SHP77 treated with DMSO at 0.1 percent for 48 hours (cell line): ENCODE measurements at places on chromosomes 4 and X.

DNA sequence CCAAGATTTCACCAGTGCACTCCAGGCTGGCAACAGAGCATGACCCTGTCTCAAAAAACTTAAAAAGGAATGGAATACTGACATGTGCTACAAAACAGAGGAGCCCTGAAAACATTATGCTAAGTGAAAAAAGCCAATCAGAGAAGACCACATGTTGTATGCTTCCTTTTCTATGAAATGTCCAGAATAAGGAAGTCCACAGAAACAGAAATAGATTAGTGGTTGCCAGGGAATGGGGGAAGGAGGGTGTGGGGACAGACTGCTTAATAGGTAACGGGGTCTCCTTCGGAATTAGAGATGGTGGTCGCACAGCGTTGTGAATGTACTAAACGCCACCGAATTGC is 30.1 kb upstream of the KIAA0232 start:
- no peak for DNase-seq

DNA sequence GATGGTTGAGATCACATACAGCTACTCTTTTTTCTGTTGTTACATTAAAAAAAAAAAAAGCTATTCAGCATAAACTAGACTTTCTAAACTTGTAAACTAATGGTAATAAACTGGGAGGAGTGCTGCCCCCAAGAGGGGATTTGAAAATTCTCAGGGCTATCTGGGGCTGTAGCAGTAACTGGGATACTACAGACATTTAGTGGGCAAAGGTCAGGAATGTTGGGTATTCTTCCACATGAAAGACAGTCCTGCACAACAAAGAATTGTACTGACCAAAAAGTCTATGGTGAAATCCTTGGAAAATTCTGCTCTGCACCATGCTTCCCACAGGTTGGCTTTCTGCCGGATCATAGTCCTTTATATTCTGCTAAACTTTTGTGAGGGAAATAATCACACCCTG is 232.6 kb upstream of the BOD1L1 start:
- DNase-seq, result no peak

- DNase-seq, result no peak
Observed at GRCh38 chr4:183356931-183357675, 34.9 kb upstream of the CLDN24 start.

DNA sequence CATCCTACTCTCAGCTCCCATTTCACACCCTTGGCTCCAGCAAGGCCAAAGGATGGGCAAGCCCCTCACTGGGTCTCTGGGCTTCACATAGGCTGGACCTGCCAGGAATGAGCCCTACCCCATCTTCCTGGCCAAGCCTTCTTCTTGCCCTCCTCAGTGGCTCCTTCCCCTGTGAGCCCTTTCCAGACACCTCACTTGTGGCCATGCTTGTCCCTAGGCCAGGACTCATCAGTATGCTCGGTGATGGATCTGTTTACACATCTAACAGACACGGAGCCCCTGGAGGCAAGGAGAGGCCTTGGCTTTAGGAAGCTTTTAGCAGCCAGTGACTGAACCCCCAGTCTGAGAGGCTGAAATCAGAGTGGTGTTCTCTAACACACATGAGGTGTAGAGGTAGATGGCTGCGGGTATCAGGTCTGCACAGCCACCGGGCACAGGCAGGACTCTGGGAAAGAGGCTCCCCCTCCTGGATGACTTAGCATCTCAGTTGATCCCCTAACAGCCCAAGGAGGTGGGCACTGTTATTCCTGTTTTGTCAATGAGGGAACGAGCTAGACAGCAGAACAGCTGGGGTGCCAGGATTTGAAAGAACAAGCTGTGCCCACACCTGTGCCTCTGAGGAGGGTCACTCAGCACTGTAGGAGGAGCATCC is 44.8 kb downstream of the PPP2R2C start:
- no peak for DNase-seq

DNA sequence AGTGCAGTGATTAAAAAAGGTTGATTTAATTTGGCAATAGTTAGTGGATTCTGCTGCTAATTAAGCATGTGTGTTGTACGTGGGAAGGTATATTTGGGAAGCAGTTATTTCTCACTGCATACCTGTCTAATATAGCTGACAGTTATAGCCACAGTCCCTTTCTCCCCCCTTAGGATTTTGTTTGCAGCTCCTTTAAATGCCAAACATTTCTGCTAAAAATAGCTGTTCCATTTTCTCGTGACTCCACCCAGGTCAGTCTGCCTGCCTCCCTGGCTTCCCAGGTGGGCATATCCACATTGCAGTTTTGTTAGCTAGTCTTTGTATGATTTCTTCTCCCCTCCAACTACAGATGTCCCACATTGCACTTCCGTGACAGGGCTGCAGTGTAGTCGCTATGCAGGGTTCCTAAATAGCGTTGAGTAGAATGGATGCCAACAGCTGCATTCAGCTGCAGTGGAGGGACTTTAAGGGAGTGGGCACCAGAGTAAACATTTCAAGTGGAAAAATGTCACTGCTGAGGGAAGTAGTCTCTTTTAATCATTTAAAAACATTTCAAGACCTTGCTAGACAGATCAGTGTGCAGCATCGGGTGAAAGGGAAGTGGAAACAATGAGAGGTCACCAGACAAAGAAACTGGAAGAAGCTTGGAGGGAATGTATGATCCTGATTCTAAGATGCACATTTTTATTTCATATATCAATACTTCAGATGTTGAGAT is 326.3 kb downstream of the RAPGEF2 start:
- no peak for DNase-seq

- no peak for DNase-seq
Observed at GRCh38 chrX:150893936-150894335, 4.5 kb downstream of the CD99L2 start.

DNA sequence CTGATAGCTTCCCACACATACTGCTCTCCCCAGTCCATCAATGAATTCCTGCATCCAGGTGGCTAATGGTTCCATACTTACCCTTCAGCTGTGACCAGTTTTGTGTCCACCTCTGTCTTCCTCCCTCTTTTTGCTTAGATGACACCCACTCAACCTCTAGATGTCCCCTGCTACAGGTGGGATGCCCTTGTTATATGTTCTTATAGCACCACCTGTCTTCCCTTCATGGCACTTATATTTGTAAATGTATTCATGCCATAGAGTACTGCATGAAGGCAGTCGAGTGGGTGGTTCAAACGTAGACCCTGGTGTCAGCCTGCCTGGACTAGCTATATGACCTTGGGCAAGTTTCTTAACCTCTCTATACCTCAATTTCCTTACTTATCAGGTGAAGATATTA is 6.5 kb upstream of the USP46 start:
- no peak for DNase-seq

- no peak for DNase-seq
Observed at GRCh38 chrX:18578546-18578945, 93.4 kb downstream of the RS1 start.

GRCh38 chr4:24858550-24858949 is 54.3 kb downstream of the CCDC149 start:
- no peak for DNase-seq

GRCh38 chrX:55731826-55732225 is 14.3 kb downstream of the RRAGB start:
- DNase-seq, result no peak

DNA sequence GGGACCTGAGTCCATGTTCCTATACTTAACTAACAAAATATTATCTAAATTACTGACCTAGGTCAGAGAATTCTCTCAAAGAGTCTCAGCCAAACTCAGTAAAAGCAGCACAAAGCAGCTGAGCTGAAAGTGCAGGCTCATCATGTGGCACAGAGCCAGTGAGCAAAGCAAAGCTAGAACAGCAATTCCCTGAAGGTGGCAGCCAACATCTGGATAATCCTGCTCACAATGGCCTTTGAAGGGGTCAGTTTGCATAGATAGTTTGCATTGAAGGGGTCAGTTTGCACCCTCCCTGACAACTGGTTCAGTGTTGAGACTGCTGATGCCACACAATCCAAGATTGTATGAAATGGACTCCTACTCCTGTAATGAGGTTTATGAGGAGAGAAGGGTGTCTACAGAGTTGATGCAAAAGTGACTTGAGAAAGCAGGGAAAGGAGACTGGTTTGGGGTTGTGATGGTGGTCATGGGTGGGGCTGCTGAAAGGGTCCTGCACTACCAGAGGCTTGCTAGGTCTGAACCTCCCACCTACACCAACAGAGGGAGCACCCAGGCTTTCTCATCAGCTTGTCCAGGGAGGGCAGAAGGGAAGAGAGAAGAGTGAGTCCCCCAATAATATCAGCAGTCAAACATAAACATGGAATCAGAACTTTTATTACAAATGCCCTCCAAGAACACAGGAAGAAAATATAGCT is 39.7 kb downstream of the TRIM61 start:
- no peak for DNase-seq

DNA sequence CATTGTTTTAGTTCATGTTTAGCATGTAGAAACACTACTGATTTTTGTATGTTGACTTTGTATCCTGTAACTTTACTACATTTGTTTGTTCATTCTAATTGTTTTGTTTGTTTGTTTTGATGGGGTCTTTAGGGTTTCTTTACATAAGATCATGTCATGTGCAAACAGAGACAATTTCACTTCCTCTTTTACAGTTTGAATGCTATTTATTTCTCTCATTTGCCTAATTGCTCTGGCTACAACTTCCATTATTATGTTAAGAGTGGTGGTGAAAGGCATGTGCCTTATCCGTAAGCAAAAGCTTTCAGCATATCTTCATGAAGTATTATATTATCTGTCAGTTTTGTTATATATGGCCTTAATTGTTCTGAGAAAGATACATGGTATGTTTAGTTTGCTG is 571.1 kb downstream of the PCDH7 start:
- DNase-seq, result no peak

GRCh38 chrX:12329476-12329875 is 191.2 kb downstream of the FRMPD4 start:
- no peak for DNase-seq

DNA sequence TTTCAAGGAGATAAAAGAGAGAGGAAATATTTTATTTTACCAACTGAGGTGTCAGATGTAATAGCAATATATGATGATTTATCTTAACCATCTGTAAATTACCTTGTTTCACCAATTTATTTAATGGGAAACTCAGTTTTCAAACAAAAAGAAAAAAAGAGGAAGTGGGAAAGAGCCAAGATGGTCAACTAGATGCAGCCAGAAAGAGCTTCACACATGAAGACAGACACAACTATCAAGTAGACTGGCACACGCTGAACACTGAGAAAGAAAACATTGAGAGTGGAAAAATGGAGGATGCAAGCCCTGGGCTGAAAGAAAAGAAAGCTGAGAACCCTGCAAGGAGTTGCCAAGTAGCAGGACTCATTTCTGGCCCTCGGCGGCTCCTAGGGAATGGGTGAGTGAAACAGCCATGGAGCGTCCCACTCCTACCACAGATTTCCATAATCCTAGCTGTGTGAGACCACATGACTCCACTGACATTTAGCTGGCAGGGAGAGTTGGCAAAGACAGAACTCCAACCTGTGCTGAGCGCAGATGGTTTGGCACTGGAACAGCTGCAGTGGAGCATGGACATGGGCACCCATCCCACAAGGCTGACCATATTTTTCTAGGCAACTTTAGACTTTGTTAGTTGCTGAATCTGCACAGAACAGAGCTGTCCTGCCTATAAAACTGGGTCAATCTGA is 409.3 kb downstream of the FAM47B start:
- DNase-seq, result no peak

- DNase-seq, result no peak
Observed at GRCh38 chr4:100269446-100269845, 79.2 kb upstream of the DDIT4L start.

DNA sequence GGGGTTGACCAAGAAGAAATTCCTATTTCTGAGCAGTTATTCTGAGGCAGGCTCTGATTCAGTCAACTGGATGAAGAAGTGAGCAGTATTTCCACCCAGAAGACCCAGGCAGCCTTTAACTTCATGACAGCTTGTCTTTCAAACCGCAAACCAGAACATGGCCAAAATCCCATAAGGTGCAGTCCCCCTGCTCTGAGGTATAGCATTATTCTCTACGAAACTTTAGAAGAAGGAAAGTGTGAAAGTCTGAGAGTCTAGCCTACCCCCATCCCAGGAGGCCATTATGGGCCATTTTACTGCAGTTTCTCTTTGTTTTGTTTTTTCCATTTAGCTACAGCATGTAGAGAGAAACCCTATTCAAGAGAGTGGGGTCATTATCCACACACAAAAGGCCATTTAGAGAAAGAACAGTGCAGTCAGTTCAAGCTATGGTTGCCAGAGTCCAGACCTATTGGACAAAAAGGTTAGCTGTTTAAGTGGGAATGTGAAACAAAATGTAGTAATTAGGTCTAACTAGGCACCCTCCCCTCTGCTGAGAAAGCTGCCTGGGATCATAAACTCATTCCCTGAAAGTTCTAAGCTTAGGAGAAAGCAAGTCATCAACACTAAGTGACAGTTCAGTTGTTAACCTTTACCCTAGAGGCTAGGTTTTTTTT is 52.1 kb upstream of the RASGEF1B start:
- no peak for DNase-seq

- DNase-seq, result no peak
Observed at GRCh38 chr4:95531141-95531540, 17.6 kb downstream of the UNC5C start.
